ENCODE measurements at places on chromosomes 16 and 17.

- peak; percentile 46 for DNase-seq
- peaks cover 27% of the 10 kb centered on the region for H3K4me1 ChIP-seq
- peak overlapping the region; percentile 31 for H3K27ac ChIP-seq
- peaks cover 10% of the 10 kb centered on the region for H3K36me3 ChIP-seq
- peak overlapping the region; percentile 80 for H3K4me3 ChIP-seq
These were observed 1.3 kb downstream of the NETO2 start for GRCh38 chr16:47142486-47142820.

GRCh38 chr17:68807998-68808772 lies 147.0 kb downstream of the ABCA8 start:
- H3K27ac ChIP-seq = no peak overlapping the region
- no peaks in the 10 kb centered on the region for H3K27me3 ChIP-seq
- no peaks in the 10 kb centered on the region for H3K36me3 ChIP-seq

DNA sequence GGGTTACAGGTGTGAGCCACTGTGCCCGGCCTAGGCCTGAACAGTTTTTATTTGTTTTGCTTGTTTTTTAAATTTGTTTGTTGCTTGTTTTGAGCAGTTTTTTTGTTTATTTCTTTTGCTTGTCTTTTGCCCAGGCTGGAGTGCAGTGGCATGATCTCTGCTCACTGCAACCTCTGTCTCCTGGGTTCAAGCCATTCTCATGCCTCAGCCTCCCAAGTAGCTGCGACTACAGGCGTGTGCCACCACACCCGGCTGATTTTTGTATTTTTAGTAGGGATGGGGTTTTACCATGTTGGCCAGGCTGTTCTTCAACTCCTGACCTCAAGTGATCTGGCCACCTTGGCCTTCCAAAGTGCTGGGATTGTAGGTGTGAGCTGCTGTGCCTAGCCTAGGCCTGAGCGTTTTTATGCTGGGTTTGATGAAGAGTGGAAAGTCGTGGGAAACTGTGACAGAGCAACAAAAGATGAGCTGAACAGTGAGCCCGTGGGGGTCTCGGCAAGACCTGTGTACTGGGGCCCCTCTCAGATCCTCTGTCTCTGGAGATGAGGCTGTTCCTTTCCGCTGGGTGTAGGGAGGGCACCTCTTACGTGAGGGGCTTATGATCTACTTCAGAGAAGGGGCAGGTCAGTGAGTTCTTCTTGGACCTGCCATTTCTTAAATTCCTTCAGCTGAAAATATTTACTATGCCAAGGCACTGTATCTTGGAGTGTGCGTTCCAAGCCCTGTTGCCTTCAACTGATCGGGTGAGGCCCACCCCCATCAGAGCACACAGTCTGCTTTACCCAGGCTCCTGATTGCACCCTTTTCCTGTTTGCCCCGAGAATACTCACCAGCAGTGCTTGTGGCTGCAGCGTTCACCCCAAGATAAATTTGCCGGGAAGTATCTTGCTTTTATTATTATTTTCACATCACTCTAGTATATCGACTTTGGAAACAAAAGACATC lies 322.1 kb downstream of the SEC14L1 start:
- no peaks in the 10 kb centered on the region for H3K4me1 ChIP-seq
- peaks cover 49% of the 10 kb centered on the region for H3K36me3 ChIP-seq
- no peak for DNase-seq
- H3K27ac ChIP-seq = no peak overlapping the region
- no peaks in the 10 kb centered on the region for H3K27me3 ChIP-seq

DNA sequence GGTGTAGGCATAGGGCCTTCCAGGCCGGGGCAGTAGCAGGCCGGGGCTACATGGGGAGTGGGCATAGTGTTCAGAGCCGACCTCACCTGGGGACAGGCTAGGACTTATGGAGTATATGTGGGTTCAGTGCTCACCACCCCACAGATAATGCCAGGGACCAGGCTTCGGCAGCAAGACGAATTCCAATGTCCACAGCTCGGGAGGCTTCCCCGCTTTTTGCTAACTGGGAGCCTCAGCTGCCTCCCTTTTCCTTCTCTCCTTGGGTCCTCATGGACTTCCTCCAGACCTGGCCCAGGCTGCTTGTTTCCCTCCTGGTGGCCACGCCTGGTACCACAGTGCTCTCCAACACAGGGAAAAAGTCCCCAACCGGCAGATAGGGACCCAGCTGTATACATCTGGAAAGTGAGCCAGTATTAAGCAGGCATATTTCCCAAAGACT lies 20.1 kb upstream of the SLC46A1 start:
- no peak overlapping the region for H3K27ac ChIP-seq
- H3K4me3 ChIP-seq = no peak overlapping the region
- no peaks in the 10 kb centered on the region for H3K4me1 ChIP-seq
- H3K36me3 ChIP-seq = no peaks in the 10 kb centered on the region
- DNase-seq = peak; percentile 28

GRCh38 chr17:76570877-76571471 lies 14.7 kb downstream of the ST6GALNAC2 start:
- H3K27me3 ChIP-seq = no peaks in the 10 kb centered on the region
- H3K4me1 ChIP-seq = peaks cover 19% of the 10 kb centered on the region
- peaks cover 23% of the 10 kb centered on the region for H3K36me3 ChIP-seq
- H3K4me3 ChIP-seq = no peak overlapping the region
- no peak overlapping the region for H3K27ac ChIP-seq

Measured in MCF 10A (cell line).